ENCODE measurements at places on chromosomes 2 and 18.

GRCh38 chr18:43531438-43531837 lies 254.1 kb upstream of the SYT4 start:
- DNase-seq, result no peak

DNA sequence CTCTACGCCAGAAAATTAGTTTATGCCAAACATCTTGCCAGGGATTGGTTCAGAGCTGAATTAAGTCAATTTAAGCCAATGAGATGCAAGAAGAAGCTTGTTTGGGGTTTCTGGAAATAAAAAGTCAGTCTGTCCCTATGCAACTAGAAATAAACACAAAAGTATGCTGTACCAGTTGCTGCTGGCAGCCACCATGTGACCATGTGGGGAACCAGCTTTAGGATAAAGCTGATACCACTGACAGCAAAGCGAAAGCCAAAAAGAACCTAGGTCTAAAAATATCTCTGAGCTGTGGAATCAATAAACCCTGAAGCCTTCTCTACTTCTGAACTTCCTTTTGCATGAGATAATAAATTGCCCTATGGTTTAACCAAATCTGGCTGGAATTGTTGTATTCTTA lies 181.8 kb upstream of the PARD3B start:
- no peak for DNase-seq

DNA sequence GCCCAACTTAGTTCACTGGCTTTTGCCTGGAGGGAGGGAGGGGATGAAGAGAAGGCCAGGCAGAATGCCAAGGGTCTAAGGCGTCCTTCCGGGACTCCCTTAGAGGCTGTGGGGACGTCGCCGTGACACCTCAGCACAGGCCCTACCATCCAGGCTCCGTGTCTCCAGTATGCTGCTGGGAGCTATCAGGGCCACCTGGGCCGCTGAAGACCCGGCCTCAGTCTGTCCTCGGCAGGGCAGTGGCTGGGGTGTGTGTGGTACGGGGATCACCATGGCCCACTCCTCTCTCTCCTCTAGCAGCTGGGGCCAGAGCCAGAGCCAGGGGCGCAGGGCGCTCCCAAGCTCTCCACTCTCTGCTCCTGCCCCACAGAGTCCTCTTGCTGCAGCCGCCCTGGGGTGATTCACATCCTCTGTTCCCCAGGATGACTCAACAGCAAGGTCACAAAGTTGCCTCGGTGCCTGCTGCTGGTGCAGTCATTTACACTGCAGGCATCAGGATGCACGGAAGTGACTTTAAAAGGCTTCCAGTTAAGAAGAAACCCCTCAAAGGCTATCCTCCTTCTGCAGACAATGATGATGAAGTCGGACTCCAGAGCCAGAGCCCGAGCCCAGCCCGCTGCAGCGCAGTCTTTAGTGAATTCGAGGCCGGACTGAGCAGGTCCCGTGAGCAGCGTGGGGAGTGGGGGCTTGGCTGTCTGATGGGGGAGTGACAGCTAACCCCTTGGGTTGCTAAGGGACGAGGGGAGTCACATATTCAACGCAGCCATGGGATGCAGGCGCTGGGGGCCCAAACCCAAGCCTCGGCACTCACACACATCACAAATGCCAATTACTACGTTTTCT lies 31.9 kb downstream of the SNORC start:
- DNase-seq, result no peak

- no peak for DNase-seq
These were observed 102.9 kb upstream of the RAB6C start for GRCh38 chr2:129876541-129876940.

- DNase-seq, result no peak
These were observed 137.6 kb upstream of the HNMT start for GRCh38 chr2:137826373-137827372.

- no peak for DNase-seq
These were observed 34.8 kb downstream of the COL5A2 start for GRCh38 chr2:189144700-189145211.

- no peak for DNase-seq
These were observed 297.5 kb upstream of the RGPD4 start for GRCh38 chr2:107529146-107529545.

DNA sequence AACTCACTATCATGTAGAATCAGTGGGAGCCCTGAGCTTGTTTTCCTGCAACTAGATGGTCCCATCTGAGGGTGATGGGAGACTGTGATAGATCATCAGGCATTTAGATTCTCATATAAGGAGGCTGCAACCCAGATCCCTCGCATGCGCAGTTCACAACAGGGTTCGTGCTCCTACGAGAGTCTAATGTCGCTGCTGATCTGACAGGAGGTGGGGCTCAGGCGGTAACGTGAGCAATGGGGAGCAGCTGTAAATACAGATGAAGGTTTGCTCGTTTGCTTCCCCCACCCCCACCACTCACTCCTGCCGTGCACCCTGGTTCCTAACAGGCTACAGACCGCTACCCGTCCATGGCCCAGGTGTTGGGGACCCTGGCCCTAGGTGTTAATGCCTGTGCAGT lies 113.6 kb downstream of the RNF144A start:
- DNase-seq, result no peak

DNA sequence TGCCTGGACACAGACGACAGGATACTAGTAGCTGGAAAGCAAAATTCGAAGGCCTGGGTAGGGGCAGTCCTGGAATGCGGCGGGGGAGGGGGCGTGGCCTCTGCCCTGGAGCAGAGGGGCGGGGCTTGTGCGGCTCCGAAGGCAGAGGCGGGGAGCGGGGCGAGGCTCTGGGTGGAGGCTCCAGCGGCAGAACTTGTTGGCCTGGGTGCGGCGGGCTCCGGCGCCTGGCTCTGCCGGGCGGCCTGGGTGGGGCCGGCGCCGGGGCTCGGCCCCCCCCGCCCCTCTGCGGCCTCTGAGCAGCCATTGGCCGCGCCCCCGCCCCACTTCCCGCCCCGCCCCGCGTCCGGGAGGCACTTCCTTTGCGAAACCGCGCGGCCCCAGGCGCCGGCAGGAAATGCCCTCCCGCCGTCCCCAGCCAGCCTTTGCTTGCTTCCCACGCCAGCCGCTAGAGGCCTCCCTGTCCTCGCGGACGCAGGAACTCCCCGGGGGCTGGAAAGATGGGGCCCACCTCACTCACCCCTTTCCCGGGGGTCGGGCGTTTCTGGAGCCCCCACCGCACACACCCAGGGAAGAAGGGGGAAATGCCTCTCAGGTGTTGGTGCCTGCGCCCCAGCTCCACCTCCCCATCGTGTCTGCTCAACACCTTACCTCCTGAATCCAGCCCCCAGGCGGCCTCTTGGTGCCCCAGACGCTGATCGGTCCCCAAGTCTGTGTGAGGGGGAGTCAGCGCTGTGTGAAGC lies 6.7 kb downstream of the CTDSP1 start:
- peak; percentile 89 for DNase-seq

- DNase-seq, result no peak
These were observed 245.4 kb downstream of the PTPRM start for GRCh38 chr18:7812431-7813063.

DNA sequence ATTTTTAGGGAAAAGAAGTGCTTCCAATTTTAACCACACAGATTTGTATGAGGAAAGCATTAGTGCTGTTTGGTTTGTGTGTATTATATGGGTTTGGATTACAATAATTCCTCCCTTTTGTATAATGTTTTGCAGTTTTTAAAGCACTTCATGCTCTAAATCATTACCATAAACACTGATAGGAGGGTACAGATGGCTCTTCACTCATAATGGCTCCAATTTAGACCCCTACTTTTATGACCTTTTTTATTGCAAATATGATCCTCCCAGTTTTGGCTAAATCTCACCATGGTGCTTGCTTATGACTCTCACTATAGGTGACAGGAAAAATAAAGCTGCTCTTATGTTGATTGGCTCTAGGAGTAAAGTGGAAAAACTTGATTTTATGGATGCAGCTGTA lies 23.8 kb upstream of the TMEM17 start:
- DNase-seq, result no peak

GRCh38 chr18:864872-865273 lies 39.8 kb upstream of the ADCYAP1 start:
- DNase-seq, result peak; percentile 12

GRCh38 chr2:165927353-165927752 lies 26.2 kb downstream of the TTC21B start:
- no peak for DNase-seq

- DNase-seq, result no peak
These were observed 422.5 kb downstream of the LPIN1 start for GRCh38 chr2:12168791-12169388.

DNA sequence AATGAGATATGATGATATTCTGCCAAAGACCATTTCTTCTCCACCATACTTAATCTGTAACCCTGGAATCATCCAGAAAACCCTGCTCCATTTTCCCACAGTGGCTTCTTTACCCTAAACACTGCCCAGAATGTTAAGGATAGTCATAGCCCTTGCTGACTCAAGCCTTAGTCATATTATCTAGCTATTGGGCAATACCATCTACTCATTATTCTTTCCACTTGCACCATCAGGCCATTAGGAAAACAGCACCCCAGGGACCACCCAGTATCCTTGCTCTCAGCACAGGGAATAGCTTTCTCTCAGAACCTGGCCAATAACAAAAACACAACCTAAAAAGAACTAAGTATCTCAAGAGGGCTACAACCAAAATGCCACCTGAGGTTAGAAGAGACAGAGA lies 445.7 kb upstream of the SLC14A2 start:
- no peak for DNase-seq

DNA sequence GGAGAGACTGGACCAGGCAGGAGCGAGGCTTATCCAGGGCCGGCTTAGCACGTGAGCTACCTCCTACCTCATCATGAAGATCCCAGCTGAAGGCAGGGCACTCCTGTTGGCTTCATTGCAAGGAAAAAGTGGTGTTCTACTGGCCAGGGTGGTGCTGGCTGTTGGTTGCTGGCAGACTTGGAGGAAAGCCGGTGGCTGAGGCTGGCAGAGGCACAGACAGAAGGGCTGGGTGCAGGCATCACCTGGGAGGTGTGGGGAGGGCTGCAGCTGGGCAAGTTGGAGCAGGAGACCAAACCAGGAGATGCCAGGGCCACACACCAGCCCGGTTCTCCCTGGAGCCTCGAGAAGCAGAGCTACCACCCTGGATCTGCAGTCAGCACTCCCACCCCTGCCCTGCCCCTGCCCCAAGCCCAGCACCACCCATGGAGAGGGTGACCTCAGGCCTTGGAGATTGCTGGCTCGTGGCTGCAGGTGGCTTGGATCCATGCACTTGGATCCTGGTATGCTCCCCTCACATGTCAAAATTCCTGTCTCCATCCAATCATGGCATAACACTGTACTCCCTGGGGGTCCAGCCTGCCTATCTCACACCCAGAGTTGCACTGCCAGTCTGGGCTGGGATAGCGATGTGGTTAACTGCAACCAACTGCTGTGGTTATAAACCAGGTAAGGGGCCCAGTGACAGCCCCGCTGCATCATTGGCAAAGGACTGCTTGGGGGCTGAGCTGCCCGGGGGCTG lies 49.7 kb downstream of the GLI2 start:
- DNase-seq, result no peak

DNA sequence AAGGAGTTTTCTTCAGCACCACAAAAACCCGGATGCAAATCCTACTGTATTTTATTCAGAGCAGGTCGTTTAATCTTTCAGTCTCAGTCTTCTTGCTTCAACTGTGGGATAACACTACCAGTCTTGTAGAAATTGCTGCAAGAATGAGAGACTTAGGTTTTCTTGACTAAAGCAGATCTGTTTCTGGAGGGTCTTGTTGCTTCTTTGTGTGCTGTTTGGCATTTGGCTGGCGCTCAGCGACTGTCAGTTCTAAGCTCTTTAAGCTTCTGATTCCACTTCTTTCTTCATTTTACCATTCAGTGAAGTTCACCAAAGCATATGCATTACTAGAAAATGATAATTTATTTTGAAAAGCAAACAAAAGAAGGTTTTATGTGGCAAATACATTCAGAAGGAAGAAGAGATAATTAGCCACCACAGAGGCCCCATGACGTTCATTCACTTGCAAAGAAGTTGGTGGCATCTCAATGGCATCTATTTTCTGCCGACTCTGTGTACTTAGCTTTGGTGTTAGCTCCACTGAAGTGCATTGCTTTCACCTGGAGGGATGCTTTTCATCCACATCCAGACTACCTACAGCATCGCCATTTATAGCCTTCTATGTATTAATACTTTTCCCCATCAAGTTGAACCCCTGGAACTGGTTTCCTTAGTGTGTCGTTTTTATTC lies 53.7 kb downstream of the TRIB2 start:
- DNase-seq, result no peak

GRCh38 chr18:49733321-49733720 lies 80.0 kb downstream of the ACAA2 start:
- no peak for DNase-seq

DNA sequence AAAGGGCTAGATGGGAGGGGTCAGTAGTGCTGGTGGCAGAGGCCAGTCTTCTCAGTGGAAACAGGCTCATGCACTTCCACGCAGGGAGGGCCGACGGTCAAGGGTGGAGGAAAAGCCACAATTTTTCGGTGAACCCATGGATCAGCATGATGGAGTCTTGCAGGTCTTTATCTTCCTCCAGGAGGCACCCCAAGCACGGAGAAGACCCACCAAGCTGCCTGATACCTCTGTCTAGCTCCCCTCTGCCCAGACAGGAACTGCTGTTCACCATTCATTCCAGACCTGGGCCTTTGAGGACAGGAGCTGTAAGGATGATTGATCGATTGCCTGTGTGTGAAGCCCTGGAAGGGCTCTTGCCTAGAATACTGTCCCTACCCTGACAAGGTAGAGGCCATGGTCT lies 2.8 kb upstream of the LRRFIP1 start:
- DNase-seq, result no peak

DNA sequence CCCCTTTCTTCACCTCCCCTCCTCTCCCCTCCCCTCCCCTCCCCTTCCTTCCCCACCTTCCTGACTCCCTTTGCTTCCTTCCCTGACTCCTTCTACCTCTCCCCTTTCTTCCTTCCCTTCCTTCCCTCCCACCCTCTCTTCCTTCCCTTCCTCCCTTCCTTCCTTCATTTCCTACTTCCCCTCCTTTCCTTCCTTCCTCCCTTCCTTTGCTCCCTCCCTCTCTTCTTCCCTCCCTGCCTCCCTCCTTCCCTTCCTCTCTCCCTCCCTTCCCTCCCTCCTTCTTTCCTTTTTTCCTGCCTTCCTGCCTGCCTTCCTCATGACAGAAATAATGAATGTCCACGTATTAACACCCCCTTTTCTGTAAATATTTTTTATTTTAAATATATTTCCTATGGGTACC lies 260.2 kb downstream of the ZNF407 start:
- no peak for DNase-seq

DNA sequence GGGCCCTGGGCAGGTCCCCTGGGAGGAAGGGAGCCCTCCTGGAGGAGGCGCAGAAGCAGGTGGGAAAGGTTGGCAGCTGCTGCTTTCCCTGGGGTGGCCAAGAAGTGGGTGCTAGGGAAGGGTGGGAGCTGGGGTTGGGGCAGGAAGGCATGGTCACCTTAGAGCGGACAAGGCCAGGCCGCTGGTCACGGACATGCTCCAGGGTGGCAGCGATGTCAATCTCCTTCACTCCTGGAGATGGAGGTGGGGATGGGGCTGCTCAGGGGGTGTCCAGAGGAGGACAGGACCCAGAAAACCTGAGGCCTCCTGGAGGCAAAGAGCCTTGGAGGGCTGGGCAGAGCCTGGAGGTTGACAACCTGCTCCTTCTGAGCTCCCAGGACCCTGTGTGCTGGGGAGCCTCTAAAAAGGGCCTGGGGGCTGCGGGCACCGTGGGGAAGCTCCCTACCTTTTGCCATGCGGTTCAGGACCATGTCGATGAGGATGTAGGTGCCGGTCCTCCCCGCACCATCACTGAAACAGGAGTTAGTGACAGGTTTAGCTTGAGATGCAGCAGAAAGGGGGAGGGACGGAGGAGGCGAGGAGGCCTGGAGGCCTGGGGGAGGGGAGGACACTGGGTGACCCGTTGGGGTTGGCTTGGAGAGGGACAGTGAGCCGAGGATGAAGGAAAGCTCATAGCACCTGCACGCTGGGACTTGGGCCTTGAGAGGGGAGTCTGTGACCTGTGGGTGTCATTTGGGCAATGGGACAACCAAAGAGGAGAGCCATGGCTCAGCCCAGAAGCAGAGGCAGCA lies 11.4 kb downstream of the DNAJB2 start:
- DNase-seq, result no peak

- no peak for DNase-seq
These were observed 12.0 kb upstream of the IL18RAP start for GRCh38 chr2:102410952-102411351.

Measured in C1 segment of cervical spinal cord (tissue), 14 donors.